ENCODE measurements at places on chromosomes 1 and 21. TPM values are rescaled to one million over a fixed set of nuclear protein-coding genes. Genes with fewer than 3 reads are reported as not detected.

The RNF186 gene
- total RNA-seq: not detected

The SMCP gene
- total RNA-seq: not detected

DNA sequence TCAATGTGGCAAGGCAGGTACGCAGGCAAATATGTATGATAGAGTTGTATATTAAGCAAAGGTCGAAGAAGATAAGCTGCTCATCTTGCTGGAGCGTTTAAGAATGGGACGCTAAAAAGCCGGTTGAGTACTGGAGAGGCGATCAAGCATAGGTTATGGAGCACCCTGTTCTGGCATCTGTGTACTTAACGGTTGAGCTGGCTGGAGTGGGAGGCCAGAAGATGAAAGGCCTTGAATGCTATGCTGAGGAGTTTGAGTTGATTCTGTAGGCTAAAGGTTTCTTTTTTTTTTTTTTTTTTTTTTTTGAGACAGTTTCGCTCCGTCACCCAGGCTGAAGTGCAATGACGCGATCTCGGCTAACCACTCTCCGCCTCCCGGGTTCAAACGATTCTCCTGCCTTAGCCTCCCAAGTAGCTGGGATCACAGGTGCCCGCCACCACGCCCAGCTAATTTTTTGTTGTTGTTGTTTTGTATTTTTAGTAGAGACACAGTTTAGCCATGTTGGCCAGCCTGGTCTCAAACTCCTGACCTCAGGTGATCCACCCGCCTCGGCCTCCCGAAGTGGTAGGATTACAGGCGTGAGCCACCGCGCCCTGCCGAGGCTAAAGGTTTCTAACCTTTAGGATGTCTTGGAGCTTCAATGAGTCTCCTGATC, 850 bp upstream of the KHDC4 start:
- DNase-seq: no peak

DNA sequence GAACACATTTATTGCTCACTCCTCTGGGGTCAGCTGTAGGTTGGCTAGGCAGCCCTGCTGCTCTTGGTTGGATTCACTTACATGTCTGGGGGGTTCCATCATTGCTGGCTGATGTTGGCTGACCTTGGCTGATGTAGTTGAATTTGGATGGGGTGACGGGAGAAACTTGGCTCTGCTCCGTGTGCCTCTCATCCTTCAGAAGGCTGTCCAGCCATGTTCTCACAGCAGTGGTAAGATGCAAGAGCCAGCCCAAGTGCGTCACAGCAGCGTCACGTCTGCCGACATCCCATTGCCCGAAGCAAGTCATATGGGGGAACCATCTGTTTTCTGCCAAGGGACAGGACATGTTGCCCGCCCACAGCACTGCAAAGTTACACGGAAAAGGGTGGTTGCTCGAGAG, 613.5 kb downstream of the MATN1 start:
- no peak for DNase-seq
